Myocyte (in vitro differentiated cells): ENCODE measurements at places on chromosomes 12 and 14.

- peak; percentile 13 for DNase-seq
Measured at GRCh38 chr12:56387152-56387736, 24.6 kb upstream of the APOF start.

DNA sequence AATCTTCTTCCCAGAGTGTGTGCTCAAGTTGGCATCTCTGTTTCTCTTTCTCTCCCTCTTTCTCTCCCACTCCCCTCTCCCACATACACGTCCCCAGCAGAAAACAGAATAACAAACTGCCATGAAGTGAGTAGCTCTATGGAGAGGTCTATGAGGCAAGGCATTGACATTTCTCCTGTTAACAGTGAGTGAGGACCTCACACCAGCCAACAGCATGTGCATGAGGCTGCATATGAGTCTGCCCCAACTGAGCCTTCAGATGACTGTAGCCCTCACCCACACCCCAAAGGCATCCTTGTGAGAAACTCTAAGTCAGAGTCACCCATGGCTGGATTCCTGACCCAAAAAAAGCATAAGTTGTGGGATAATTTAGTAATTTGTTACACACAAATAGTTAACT, 50.4 kb downstream of the MAGOHB start:
- no peak for DNase-seq

DNA sequence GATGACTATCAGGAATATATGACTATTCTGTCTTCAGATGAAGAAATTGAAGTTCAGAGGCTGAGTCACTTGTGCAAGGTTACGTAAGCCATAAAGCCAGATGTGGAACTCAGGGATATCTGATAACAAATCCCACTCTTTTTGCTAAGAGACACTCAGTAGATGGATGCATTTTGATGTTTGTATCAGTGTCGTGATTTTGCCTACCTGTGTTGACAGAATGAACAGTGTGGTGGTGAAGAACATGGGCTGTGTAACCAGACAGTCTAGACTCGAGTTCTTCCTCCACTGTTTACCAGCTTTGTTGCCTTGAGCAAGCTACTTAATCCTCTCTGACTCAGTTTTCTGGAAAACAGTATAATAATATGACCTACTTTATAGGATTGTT, 93.9 kb downstream of the DAAM1 start:
- no peak for DNase-seq

DNA sequence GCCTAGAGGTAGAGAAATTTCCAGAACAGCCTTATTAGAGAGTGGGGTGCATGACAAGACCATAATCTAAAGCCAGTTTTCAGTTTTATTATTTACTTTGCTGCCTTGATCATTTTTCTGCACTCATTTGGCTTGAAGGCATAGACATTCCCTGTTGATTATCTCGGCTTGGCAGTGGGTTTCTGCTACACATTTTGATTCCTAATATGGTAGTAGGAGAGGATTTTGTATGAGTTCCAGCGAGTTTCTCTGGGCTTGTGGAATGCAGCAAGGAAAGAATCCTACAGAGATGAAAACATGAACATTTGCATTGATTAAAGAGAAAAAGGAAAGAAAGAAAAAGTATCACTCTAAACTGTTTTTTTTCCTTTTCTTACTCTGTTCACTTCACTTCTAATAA, 281.2 kb downstream of the PAWR start:
- peak; percentile 57 for DNase-seq

DNA sequence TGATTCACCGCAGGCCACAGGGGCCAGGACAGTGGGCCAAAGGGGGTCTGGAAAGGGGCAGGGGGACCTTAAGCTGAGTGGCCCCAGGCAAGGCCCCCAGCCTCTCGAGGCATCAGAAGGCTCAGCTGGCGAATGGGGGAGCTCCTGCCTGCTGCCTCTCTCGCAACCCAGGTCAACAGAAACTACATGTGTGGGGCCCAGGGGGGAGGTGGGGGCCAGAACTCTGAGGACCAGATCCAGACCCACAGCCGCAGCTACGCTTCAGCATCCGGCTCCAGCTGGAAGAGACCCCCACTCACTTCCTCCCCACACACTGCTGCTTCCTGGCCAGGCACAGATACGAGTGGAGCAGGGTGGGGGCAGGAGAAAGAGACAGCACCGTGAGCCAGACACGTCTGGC, 46.5 kb downstream of the NCOR2 start:
- DNase-seq = no peak

- DNase-seq = peak; percentile 56
Measured at GRCh38 chr12:68236421-68237059, 10.9 kb upstream of the IL26 start.

DNA sequence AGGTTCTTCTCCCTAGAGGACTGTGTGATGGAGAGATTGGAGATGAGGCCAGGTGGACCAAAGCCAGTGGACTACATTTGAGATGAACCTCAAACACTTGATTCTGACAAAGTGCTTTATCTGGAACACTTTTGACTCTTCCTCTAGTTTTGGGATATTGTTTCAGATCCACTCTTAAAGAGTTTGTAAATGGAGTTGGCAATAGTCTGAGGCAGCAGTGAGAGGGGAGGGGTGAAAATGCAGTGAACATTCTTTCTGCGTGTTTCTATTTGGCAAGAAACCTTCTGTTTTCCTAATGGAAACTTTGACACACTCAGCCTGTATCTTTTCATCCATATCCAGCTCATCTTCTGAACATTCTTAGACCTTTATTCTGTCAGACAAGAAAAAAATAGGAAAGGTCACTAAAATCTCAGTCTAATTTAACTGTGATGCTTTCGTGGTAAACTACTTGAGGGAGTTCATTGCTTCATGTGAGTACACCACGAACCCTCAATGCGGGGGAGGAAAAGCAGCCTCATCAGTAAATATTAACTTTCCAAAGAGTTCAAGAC, 57.4 kb upstream of the KCNJ8 start:
- DNase-seq = no peak

- DNase-seq = no peak
Measured at GRCh38 chr14:94295360-94296180, 2.5 kb upstream of the SERPINA10 start.

GRCh38 chr12:132244724-132245295, 84.6 kb downstream of the GALNT9 start:
- no peak for DNase-seq
